ENCODE measurements at places on chromosomes 7 and 10.

GRCh38 chr7:8338206-8338605 lies 76.2 kb upstream of the ICA1 start:
- DNase-seq: no peak

- DNase-seq: no peak
These were observed 29.9 kb downstream of the ADCYAP1R1 start for GRCh38 chr7:31082017-31082416.

- DNase-seq: no peak
These were observed 530.2 kb upstream of the FZD8 start for GRCh38 chr10:36171953-36172940.

DNA sequence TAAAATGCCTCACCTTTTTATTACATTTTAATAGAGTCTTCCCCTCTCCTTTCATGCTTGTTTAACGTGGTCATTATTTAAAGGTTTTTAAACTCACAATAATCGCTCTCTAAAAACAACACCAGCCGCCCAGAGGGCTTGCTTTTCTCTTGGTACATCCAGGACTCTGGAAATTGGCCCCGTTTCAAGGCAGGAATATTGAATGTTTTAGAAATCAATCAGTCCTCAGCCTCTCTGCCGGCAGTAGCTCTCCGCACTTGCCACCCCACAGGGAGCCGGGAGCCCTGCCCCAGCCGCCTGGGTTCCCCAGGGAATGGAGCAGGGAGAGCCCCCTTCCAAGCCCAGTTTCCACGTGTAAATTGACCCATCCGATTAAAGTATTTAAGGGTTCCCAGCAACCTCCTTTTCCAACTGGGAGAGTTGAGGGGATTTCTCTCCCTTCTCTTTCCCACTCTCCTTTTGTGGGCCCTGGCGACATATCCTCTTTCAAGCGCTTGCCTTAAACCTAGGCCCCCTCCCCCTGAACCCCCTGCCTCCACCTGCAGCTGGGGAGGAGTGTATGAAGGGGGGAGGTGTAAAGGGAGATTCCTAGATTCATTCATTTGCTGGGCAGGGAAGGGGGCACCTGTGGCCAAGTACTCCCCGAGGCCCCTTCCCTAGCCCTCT lies 1.9 kb downstream of the FGF8 start:
- no peak for DNase-seq

- no peak for DNase-seq
These were observed 63.3 kb downstream of the ZNF783 start for GRCh38 chr7:149325248-149325647.

GRCh38 chr10:43173120-43173519 lies 34.9 kb downstream of the CSGALNACT2 start:
- DNase-seq: no peak

DNA sequence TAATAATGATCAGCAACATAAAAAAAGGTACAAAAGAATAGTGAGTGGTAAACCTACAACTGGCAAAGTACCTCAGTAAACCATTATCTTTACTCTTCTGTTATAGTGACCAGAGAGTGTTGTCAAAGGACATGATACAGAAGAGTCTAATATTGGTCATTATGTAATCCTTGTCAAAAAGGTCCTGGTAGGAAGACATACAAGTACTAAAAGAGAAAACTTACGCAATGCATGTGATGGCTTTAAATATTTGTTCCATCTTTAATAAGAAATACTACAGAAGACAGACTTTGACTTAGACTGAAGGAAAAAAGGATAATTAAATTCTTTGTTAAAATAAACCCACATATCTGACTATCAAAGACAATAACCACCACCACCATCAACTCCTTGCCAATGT lies 6.5 kb downstream of the DOCK4 start:
- no peak for DNase-seq
